ENCODE measurements at places on chromosomes 4 and X.
A peak's percentile ranks its signal among the peaks of the same experiment; 100 is the strongest.

GRCh38 chrX:7444967-7445366, 297.0 kb upstream of the PUDP start:
- no peak for DNase-seq

DNA sequence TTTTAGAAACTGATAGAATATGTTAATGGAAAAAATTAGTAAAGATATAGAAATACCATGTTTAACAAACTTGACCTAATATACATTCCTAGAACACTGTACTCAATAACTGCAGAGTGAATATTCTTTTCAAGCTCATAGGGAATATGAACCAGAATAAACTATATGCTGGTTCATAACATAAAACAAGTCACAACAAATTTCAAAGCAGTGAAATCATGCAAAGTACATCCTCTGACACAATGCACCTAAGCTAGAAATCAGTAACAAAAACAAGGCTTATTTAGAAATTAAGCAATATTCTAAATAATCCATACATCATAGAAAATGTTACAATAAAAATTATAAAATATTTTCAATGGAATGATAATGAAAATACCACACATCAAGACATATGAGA, 9.2 kb upstream of the SEPSECS start:
- DNase-seq: no peak

GRCh38 chr4:168866635-168867034, 143.4 kb downstream of the CBR4 start:
- no peak for DNase-seq

- DNase-seq: no peak
Observed at GRCh38 chr4:16140879-16141249, 57.0 kb upstream of the PROM1 start.

- no peak for DNase-seq
Observed at GRCh38 chrX:131058136-131058868, at the start of gene ARHGAP36. TSS of gene ARHGAP36 (plus strand) at chrX:131058346. CDS start at chrX:131081666, 23,320 bp downstream.

- DNase-seq: no peak
Observed at GRCh38 chr4:87229979-87230378, 9.6 kb upstream of the KLHL8 start.

DNA sequence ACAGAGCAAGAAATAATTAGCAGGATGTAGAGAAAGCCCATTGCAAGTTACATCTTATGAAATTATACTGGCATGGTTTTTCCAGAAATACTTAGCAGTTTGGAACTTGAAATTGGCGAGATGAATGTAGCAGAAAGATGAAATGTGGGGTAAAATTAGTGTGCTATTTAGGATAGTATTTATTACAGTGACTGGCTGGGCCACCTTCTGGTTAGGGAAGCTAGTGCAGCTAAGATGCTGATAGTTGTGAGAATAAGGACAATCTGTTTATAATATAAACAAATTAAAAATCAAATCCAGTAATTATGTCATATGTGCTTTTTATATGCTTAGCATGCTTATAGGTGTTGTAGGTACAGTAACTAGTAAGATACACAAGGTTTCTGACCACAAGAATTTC, 74.8 kb downstream of the IL15 start:
- no peak for DNase-seq

DNA sequence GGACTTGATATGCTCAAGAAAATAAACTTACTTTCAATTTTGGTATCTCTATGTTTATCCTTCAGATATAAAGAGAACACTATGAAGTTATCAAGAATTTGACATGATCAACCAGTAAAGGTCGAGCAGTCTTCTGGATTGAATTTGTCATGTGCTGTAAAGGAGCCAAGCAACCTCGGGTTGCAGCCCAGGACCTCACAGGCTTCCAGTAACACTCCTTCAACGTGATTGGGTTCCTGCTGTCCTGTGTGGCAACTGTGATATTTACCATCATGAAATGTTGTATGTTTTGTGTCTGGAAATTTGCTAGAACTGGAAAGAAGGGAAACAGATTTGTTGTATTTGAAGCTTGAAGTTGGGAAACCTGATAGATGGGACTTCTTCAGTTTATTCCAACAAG, 52.0 kb upstream of the UGT2B7 start:
- DNase-seq: no peak

GRCh38 chr4:88522702-88523324, 763 bp downstream of the PYURF start:
- DNase-seq: peak; percentile 28

- DNase-seq: no peak
Observed at GRCh38 chr4:69321153-69321729, 41.0 kb downstream of the UGT2B28 start.

DNA sequence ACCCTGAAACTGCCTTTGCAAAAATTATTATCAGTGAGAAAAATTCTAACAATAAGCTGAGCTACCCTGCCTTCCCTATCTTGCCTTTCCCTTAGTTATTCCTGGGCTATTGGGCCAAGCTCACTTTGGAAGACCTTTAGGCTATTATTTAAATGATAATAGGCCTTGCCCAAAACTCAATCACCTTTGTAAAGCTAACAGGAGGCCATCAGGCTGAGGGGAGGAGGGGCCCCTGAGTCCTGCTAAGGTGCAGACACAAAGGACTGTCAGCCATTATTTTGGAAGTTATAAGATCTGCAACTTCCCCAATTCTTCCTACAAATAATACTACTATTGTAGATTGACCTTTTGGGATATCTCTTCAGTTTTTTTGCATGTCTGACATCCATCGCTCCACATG, 278.8 kb upstream of the DIAPH2 start:
- no peak for DNase-seq

GRCh38 chr4:150145946-150146340, 67.7 kb downstream of the DCLK2 start:
- DNase-seq: no peak

DNA sequence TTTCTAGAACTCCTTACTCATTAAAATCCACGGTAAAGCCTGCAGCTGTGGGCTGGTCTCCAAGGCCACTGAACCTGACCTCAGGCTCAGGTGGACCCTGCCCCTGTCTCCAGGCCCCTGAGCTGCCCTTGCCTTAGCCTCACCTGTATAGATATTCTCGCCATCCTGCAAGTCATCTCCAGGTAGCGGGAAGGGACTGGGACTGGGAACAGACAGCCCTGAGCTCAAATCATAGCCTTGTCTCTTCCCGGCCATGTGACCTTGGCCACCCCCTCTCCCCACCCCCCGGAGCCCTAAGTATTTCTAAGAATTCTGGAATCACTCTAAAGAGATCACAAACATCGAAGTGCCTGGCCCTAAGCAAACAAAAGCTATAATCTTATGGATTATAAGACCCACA, 17.7 kb downstream of the ABLIM2 start:
- no peak for DNase-seq

GRCh38 chr4:56628592-56628991, 52.5 kb downstream of the HOPX start:
- no peak for DNase-seq

DNA sequence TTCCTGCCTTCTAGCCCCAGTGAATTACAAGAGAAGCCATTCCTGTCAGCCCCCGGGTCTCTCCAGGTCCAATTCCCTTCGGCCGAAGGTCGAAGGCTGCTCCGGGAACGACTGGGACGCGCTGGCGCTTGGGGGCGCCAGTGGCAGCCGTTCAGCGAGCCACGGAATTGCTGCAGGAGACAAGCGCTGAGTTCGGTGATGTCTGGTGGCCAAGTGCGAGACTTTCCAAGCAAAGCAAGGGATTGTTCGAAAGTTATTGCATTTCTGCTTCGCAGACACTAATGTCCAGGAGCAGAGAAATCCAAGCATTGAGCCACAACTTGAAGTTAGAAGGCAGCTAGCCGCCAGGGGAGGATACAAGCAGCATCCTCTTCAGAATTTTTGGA, 1.1 kb upstream of the DKK2 start:
- no peak for DNase-seq

- no peak for DNase-seq
Observed at GRCh38 chrX:30888526-30889146, 418 bp downstream of the TAB3 start.

DNA sequence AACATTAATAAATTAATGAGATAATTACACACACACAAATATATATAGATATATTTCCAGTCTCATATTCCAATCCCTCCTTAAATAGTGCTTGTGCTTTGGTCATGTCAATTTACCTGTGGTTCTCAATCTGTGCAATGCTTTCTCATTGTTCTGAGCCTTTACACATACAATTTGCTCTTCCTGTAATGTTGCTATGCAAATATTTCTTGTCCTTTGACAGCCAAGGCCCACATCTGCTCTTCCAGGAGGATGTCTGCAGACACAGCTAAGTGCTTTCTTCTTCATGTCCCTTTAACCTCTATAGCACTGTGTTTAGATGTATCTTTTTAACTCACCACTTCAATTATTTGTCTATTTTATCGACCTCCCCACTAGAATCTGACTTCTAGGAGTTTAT, 67.3 kb upstream of the RAPGEF2 start:
- DNase-seq: no peak
